Activated CD4-positive, alpha-beta T cell treated with anti-CD3 and anti-CD28 coated beads, Interleukin-2, amount 50 U/mL, for 48 hours (primary cell): ENCODE measurements at places on chromosomes 2 and 18.

GRCh38 chr2:212953170-212953920 is 198.1 kb downstream of the IKZF2 start:
- no peak for DNase-seq

- DNase-seq: no peak
Observed at GRCh38 chr18:37261246-37261840, 304.3 kb downstream of the CELF4 start.

GRCh38 chr2:14123436-14124103 is 508.9 kb upstream of the LRATD1 start:
- DNase-seq: no peak

DNA sequence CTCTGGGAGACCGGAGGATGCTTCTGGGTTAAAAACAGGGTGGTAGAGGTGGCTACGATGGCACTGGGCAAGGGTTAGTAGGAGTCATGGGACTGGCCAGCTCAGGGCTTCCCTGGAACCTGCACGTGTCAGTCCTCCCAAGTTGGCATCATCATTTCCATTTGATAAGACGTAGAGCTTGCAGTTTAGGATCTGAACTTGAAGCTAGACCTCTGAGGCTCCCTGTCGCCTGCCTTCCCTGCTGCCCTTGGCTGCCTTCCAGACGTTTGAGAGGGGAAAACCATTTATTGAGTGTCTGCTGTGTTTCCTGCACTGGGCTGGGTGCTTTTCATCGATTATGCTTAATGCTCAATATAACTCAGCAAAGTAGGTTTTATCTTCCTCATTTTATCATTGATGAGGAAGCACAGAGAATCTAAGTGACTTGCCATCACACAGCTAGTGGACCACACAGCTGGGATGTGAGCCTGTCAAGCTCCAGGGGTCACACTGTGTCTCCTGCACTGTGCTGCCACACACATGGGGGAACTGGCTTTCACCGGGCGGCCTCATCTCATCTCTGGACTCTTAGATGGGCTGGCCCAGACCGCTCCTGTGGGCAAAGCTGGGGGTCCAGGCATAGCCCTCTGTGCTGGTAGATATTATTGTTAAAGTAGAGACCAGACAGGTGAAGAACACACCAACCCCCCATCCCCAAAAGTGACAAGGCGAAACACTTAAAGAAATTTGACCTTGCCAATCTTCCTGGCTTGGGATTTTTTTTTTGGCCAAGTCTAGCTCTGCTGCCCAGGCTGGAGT is 7.8 kb downstream of the NT5DC4 start:
- no peak for DNase-seq

DNA sequence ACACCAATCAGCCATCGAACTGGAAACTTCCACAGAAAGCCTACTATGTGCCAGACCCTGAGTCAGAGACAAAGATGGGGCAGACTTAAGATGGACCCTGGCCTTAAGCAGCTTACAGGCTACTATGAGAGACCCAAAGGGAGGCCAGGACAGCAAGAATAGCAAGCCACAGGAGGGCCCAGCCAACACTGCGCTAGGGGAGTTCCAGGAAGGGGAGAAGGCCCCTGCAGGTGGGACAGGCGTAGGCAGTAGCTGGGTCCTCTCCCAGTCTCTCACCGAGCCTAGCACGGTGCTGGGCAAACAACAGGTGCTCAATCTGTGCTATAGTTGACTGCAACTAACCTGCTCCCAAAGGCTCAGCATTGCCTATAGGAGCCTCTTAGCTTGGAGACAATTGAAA is 136.2 kb downstream of the CLIP4 start:
- DNase-seq: no peak

DNA sequence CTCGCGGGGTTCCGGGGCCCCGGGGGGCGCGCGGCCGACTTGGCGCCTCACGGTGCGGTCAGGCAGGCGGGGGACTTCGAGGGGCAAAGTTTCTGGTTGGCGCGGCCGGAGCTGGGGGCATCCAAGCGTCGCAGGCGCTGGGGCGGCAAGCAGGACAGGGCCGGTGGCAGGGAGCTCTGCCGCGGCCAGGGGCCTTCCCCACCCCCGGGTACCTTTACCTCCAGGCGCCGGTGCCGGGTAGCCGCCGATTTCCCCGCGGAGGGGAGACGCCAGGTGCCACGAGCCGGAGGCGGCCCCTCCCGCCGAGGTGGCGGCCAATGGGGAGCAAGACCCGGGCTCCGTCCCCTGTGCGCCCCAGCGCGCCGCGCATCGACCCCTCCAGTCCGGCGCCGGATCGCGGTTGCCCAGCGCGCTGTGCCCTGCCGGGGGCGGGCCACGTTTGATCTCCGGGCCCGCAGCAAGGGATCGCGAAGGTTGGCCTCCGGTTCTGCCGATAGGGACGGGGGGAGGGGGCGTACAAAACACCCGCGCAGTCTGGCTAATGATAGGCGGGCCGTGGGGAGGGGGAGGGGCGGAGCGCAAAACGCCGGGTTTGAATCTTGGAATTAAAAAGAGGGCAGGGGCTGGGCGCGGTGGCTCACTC is at the start of gene ST8SIA5:
TSS of gene ST8SIA5 (minus strand) at position 495 of the 643 bp plus-strand sequence. CDS start 545 bp downstream, outside the sequence.
- DNase-seq: peak; percentile 6

GRCh38 chr2:136116151-136116812 is 1.7 kb downstream of the CXCR4 start:
- DNase-seq: peak; percentile 68

DNA sequence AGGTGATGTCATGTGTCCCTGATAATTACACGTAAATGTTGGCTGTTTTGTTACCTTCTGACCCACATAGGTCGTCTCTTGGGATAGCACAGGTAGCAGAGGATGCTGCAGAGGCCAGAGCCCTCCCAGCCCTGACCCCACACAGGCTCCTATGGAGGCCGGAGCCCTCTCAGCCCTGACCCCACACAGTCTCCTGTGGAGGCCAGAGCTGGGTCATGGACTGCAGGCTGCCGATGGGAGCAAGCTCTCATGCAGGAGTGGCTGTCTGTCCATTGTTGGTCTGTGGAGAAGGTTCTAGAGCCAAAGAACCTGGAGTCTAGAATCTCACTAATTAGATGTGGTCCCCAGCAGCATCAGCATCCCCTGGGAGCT is 155.5 kb downstream of the LDLRAD4 start:
- no peak for DNase-seq
